SK-MEL-5 (cell line): ENCODE measurements at places on chromosomes 3 and 15. TPM values are rescaled to one million over a fixed set of nuclear protein-coding genes. Genes with fewer than 3 reads are reported as not detected.

TMOD3 gene
- total RNA-seq, result 19.3 and 26.2 TPM in 2 replicates

FILIP1L gene
- not detected in 2 replicates for total RNA-seq

RASGRF1 gene
- total RNA-seq, result 0.37 and 0.45 TPM in 2 replicates

SCN11A gene
- not detected in 2 replicates for total RNA-seq

PRICKLE2 gene
- total RNA-seq, result 0.69 and 1.5 TPM in 2 replicates

PIGZ gene
- total RNA-seq, result 1.2 TPM in 2 replicates

RHOV gene
- total RNA-seq, result 0.32 and 0.82 TPM in 2 replicates

CKMT1B gene
- total RNA-seq, result 55.2 and 55.6 TPM in 2 replicates
